ENCODE measurements at places on chromosomes 11 and 22. TPM values are rescaled to one million over a fixed set of nuclear protein-coding genes. Genes with fewer than 3 reads are reported as not detected.

- DNase-seq: no peak
These were observed 110.0 kb upstream of the GAL start for GRCh38 chr11:68574308-68574707.

DNA sequence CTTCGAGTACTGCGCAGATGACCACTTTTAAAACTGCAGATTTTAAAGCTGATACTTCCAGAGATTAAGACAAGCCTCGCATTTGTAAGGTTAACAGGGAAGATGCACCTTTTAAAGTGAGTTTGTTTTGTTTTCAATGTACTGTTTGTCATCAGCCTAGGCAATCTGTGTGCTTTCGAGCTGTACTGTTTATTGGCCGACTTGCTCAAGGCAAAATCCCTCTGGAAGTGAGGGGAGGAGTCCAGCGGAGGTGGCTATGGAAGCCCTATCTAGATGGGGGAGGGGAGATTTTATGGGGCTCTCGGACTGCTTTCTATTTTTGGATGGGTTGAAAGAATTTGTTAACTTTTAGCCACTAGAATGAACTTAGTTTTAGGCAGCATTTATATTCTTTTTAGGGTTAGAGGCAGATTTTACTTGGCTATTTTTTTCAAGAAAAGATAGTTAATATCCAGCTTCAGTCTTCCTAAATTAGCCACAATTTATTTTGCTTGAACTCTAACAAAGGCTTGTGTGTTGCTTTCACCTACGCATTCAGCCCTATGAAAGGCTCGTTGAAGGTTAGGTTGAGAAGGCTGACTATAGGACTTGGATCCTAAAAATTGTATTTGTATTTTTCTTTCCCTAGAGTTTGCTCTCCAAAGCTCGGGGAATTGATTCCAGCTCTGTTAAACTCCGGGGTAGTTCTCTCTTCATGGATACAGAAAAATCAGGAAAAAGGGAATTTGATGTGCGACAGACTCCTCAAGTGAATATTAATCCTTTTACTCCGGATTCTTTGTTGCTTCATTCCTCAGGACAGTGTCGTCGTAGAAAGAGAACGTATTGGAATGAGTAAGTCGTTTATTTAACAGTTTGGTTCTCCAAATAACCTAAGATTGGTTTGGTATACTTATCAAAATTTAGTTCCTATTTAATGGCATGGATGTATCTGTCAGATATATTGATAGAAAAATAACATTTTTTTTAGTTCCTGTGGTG lies 2.1 kb downstream of the WEE1 start:
- peak; percentile 87 for DNase-seq

The MYRF gene
- polyA plus RNA-seq: 1.1 TPM

The PTPRCAP gene
- 3.6 TPM for polyA plus RNA-seq

The FAM180B gene
- polyA plus RNA-seq: not detected

DNA sequence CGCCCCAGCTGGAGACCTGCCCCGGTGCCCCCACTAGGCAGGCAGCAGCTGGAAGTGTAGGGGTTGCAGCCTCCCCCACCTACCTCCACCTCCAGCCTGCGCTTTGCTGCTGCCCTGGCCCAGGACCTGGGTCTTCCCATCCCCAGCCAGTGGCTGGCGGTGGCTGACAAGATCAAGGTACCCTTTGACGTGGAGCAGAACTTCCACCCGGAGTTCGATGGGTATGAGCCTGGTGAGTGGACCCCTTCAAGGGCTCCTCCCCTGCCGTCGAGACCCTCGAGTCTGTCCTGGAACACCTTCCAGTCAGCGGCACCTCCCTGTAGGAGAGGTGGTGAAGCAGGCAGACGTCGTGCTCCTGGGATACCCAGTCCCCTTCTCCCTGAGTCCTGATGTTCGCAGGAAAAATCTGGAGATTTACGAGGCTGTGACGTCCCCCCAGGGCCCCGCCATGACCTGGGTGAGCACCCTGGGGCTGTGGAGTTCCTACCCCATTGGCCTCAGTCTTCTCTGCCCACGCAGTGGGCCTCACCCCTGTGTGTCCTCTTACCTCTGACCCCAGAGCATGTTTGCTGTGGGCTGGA lies 4.4 kb downstream of the PGGHG start:
- no peak for DNase-seq

- no peak for DNase-seq
These were observed 12.0 kb downstream of the ETS1 start for GRCh38 chr11:128575174-128575960.

The GGTLC2 gene
- not detected for polyA plus RNA-seq

DNA sequence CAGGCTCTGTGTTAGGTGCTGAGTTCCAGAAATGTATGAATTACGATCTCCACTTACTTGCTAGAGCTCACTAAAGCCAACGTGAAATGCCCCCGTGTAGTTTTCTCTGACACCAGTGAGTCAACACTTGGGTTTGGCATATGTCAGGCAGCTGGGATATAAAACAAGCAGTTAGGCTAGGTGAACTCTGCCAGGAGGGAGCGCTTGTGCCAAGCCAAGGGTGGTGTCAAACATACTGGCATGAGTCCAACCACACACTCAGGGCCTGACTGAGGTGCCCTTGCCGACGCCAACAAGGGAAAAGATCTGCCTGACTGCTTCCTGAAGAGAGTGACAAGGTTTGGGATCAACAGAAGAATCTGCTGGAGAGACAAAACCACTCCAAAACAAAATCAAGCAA lies 167.8 kb upstream of the NARS2 start:
- no peak for DNase-seq

The FIBIN gene
- not detected for polyA plus RNA-seq

DNA sequence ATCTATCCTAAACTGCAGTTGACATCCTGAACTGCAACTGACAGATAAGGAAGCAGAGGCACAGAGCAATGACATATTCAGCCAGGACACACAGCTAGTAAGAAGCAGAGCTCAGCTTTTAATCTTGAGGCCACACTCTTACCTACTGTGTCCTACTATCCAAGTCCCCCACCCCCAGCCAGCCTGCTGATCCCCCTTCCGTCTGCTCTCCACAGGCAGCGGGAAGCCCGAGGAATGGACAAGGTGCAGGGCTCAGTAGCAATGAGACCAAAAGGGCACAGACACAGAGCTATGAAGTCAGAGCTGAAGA lies 4.3 kb downstream of the POLR3H start:
- DNase-seq: no peak

- DNase-seq: peak; percentile 3
These were observed 898 bp downstream of the ZNF215 start for GRCh38 chr11:6927030-6927617.

GRCh38 chr11:119567688-119568582 lies 145.0 kb upstream of the THY1 start:
- DNase-seq: no peak

GRCh38 chr11:27696961-27697360 lies 3.3 kb downstream of the BDNF start:
- peak; percentile 42 for DNase-seq

- no peak for DNase-seq
These were observed 427.5 kb upstream of the CCDC90B start for GRCh38 chr11:83713708-83714107.

GRCh38 chr11:66853242-66854229 lies 3.3 kb upstream of the LRFN4 start:
- DNase-seq: no peak

DNA sequence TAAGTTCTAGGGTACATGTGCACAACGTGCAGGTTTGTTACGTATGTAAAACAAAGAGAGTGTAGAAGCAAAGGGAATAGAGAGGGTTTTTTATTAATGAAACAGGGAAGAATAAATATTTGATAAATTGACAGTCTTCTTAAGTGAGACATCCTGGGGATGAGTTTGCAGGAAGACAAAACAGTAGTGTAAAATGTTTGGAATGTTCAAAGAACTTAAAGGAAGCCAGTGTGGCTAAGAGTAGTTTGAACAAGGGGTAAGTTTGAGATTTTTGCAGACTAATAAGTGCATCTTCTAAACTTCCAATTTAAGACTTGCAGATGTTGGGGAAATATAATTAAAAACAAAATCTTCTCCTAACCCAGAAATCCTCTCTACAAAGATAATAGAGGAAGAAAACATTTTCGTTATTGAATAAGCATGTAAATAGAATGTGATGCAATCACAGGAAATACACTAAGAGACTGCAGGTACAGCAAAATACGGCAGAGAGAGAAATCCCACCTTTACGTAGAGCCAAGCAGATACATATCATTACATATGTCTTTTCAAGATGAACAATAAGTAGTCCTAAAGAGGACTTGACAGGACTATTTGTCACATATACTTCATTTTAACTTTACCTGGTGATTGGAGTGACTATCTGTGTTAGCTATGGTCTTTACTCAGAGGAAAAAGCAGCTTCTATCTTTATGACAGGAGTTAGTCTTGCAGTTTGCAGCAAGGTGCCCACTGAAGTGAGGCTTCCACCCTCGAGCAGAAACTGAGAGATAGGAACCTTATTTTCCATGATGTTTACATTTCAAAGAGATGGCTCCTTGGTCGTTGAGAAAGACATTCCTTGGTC lies 402.1 kb downstream of the CNTN5 start:
- DNase-seq: no peak

DNA sequence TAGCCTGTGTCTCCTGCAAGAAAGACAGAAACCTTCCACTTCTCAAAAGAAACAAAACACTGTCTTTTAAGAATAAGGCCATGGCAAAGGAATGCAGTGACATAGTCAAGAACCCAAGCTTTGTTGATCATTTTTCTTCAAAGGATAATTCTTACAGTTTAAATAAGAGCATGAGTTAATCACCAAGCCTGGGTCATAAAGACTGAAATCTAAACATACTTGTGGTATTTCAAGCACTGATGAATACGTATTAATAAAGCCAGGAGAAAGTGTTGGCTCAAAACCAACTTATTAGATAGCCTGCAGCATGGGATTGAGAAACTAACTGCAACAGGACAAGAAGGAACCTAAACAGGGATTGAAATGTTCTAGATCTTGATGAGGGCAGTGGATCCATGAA lies 143.3 kb upstream of the MTNR1B start:
- no peak for DNase-seq

- DNase-seq: no peak
These were observed 5.4 kb downstream of the CCDC86 start for GRCh38 chr11:60847281-60847680.

DNA sequence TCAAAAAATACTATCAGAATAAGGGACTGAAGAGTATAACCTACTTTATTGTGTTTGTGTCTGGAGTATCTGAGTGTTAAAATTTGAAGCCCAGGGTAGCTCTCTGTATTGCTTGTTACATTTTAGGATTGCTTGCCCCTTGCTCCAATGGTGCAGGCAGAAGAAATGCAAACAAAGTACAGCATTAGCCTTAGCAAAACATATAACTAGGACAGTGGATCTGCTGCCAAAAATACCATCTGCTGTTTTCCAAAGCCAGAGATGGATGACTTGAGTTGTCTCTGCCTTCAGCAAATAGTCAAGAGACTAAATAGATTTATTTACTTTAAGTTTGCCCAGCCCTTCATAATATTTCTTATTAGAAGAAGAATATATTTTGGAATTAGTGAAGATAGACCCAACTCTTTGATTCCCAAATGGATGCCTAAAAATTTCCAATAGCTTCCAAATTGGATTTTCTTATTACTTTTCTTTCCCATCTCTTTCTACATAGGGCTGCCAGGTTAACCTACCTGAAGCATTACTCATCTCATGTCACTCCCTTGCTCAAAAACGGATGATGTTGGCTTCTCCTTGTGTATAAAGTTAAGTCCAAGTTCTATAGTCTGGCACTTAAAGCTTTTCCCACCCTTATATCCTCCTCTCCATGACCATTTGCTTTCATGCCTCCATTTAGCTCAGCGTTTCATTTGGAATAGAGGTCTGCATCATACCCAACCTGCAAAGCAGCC lies 66.3 kb downstream of the LDLRAD3 start:
- no peak for DNase-seq

GRCh38 chr11:116167706-116168458 lies 604.9 kb downstream of the BUD13 start:
- no peak for DNase-seq

DNA sequence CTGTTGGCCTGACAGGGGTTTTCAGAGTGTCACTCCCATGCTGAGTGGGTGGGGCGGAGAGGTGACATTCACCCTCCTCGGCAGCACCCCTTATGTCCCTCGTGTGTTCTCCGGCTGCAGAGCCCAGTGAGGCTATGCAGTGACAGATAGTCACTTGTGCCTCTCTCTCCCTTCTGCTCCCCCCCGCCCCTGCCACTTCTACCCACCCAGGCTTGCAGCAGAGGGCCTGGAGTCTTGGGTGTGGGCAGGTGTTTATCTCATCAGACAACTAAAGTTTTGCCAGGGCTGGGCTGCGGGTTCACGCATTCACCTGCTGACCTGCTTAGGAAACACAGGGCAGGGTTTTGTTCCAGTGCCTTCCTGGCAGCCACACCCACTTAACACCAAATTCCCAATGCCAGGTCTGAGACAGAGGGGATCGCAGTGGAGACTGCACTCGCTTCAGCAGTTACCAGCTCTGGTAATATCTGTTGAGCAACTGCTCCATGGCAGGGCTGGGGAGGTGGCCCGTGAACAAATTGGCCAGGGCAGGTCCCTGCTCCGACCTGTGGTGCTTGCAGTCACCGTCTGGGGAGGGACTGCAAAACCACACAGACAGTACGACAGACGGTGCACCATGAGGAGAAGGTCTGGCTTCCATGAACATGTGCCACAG lies 50.5 kb upstream of the ADA2 start:
- DNase-seq: no peak

The C11orf21 gene
- not detected for polyA plus RNA-seq

The CRYBA4 gene
- not detected for polyA plus RNA-seq

The AMPD3 gene
- 2.5 TPM for polyA plus RNA-seq

- no peak for DNase-seq
These were observed 172.3 kb upstream of the SOX6 start for GRCh38 chr11:16528639-16529038.

The SOX6 gene
- polyA plus RNA-seq: 0.14 TPM

DNA sequence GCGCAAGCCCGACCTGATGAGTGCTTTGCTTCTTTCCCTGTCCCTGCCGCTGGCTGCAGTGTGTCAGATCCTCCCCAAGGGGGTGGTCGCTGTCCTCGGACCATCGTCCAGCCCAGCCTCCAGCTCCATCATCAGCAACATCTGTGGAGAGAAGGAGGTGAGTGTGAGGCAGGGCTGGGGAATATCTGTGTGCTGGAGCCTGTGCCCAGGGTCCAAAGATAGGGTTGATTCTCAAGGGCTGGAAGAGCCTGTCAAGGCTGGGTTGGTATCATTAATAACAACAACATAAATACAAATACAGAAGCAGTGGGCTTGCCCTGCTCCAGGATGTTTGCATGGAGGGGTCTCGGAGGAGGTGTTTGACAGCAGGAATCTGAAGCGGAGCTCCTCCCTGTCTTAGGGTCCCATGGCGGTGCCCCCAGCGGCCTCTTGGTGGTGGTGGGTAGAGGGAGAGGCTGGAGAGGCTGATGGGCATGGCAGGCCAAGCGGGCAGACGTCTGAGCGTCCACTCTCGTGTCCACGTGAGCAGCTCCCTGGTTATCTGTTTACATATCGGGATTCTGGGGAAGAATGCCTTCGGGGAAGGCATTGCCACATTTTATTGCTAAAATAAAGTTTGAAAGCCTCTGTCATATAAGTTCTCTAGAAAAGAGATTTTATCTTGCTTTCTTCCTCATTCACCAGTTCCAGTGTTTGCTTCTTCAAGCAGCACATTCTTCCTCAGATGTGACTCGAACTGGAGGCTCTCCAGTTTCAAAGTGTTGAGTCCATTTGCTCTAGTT lies 208.4 kb upstream of the TBCEL start:
- DNase-seq: no peak

GRCh38 chr11:97231231-97231630 lies 841.4 kb downstream of the JRKL start:
- DNase-seq: no peak

The ZPR1 gene
- 22.6 TPM for polyA plus RNA-seq

Data from endothelial cell of umbilical vein (primary cell).